Astrocyte (in vitro differentiated cells and primary cell): ENCODE measurements at places on chromosomes 11 and 22. TPM values are rescaled to one million over a fixed set of nuclear protein-coding genes. Genes with fewer than 3 reads are reported as not detected.

The OR6A2 gene
- 0.09 TPM in 1 of 2 replicates, not detected in the other for total RNA-seq

The JAML gene
- not detected in 2 replicates for total RNA-seq

The TPBGL gene
- total RNA-seq = 0.20 and 0.41 TPM in 2 replicates

The GVQW3 gene
- total RNA-seq = 2.0 TPM in 2 replicates

DNA sequence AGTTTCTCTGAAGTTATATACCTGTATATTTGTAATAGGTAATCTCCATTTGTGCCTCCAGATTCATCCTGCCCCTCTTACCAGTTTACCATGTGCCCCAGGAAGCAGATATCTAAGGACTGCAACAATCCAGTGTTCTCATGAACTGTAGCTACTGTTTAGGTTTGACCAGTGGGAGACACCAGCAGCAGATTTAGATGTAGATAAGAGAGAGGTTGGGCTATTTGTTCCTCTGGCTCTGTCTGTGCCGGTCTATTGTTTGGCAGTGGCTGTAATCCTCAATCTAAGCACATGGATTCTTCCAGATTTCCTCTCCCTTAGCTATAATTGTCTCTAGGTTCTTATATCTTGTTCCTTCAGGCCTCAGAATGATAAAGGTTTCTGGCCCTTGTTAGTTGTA is 88.4 kb downstream of the ANO3 start:
- DNase-seq = no peak

GRCh38 chr22:43101306-43101705 is 9.2 kb upstream of the BIK start:
- no peak for DNase-seq

DNA sequence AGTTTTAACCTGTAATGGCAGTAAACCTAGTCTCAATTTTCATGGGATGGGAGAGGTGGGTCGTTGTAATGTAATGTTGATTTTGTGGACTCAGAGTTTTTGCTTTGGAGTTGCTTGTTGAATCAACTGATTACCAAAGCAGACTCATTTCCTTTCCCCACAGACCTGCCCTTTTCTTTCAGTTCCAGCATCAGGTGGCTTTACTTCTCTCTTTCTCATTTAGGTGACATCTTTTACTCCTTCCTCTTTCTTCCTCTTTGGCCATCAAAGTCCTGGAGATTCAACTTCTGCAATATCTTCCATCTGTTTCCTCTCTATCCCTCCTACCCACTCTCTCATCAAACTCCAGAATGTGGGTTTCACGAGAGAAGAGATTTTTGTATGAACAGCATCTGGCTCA is 313.9 kb downstream of the TMEM135 start:
- DNase-seq = no peak

DNA sequence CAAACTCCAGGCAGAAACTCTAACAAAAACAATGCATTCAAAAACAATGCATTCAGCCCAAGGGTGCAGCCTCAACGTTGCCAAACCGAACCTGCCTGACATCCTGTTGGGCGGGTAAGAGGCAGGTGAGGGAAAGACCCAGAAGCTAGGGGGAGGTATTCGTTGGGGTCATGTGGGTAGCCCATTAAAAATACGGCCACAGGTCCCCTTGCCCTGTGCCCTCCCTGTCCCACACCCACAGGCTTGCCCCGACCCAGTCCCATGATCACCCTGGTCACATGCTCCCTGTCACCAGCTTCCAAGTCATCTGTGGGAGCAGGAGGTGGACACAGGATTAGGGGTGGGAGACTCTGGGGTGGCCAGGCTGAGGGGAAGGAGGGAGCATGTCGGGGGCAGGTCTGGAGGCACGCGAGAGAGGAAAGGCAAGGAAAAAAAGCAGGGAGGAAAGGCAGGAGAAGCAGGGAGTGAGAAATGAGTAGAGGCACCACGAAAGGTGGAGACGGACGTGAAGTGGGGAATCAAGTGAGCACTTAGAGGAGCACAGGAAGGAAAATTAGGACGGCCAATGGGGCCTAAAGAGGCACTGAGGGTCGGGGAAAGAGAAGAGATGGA is 683 bp downstream of the PLA2G6 start:
- no peak for DNase-seq

DNA sequence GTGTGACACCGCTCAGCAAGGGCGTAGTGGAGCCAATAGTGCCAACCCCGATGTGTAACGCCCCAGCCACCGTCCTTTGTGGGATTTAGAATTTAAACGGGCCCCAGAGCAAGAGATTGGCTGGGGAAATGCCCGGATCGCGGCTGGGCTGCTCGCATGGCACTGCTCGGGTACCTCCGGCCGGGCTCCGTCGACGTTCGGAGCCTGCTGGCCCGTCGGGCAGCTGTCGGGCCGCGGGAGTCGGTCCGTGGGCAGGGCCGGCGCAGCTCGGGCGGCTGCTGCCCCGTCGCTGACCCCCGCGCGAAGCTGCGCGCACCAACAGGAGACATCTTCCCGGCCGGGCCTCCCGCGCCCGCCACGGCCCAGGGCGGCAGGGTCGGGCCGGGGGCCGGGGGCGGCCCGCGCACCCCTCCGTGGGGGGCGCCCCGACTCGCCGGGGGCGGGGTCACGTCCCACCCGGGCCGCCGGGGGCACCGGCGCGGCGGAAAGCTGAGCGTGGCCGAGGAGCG is 1.3 kb upstream of the KDM2A start:
- no peak for DNase-seq

- DNase-seq = no peak
These were observed 327.0 kb upstream of the CCDC90B start for GRCh38 chr11:83612891-83613766.

DNA sequence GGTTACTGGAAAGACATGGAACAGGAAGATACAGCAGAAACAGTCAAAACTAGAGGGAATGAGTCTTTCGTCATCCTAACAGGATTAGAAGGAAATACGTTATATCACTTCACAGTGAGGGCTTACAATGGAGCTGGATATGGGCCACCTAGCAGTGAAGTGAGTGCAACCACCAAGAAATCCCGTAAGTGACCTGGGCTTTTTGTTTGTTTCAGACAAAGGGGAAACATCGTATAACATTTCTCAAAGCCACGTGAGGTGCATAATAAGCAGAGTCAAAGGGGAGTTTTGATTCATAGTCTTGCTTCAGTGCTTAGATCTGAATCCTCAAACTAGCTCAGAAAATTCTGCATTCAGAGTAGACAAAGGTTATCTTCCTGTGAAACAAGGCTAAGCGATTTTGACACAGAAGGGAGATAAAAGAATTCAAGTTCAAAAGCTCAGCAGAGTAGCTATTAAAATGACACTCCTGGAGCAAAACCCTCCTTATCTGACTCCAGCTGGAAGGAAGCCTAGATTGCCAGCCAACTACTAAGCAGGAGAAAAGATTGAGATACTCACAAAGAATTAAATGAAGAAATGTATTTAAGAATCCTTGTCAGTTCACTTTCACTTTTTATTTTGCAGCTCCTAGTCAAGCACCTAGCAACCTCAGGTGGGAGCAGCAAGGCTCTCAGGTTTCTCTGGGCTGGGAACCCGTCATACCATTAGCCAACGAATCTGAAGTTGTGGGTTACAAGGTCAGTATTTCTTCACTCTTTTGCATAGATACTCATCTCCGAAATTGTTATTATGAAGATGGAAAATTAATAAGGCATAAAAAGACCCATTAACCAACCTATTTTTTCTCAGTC is 346.4 kb upstream of the ARHGAP42 start:
- no peak for DNase-seq
